ENCODE measurements at places on chromosomes 1 and 21.

DNA sequence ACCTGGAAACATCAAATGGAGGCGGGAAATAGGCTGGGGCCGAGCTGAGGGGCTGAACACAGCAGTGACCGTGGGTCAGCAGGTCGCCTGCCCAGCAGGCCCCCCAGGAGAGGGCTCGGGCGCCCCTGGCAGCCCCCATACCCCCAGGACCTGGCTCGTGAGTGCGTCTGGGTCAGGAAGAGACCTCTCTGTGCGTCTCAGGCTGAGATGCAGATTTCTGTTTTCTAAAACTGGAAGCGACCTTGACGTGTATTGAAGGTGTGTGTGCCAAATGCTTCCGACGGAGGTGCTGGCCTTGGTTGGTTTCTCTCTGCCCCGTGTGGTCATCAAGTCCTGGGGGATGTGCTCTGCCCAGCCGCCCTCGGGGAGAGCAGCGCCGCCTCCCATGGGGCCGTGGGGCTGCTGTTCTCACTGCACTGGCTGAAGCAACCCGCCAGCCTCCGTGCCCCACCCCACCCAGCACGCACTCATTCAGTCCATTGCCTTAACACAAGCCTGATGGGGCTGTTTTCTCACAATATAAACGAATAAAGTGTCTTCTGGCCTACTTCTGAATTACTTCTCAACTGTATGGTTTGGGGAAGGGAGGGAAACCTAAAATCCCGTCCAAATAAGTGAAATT, 7.4 kb downstream of the PEX10 start:
- no peak for DNase-seq

DNA sequence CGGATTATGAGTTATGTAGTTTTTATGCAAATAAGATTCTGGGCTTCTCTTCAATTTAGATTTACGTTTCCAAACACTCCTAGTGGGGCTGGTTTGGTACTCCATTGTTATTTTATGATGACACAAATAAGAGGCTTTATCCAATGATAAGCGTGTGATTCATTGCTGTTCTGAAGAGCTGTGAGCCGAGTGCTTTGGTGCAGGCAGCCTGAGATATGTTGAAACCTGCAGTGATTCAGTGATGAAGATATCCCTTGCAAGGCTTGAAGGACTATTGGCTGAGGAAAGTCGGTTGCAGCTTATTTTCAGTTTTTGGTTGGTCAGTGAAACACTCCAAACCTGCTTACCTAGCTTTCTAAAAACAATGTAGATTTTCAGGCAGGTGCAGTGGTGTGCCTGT, 112.2 kb downstream of the RYR2 start:
- no peak for DNase-seq

DNA sequence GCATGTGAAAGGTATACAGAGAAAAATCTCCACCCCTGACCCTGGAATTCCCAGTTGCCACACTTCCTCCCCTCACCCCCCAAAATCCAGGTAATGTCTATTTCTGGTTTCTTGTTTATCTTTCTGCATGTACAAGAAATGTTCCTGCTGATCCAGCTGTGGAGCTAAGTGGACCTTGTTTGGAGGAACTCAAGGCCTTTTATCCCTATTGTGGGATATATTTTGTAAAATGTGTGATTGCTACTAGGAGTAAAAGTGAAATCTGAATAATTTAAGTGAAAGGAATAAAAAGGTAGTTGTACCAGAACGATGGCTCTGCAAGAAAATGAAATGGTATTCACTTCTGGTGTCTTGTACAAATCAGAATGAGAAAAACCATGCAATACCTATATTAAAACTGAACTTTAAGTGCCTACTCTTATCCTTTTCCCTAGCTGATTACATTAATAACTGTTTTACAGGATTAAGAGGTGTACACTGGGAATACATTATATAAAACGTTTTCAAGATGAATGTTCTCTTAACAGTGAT, 3.0 kb downstream of the SPEN start:
- no peak for DNase-seq

DNA sequence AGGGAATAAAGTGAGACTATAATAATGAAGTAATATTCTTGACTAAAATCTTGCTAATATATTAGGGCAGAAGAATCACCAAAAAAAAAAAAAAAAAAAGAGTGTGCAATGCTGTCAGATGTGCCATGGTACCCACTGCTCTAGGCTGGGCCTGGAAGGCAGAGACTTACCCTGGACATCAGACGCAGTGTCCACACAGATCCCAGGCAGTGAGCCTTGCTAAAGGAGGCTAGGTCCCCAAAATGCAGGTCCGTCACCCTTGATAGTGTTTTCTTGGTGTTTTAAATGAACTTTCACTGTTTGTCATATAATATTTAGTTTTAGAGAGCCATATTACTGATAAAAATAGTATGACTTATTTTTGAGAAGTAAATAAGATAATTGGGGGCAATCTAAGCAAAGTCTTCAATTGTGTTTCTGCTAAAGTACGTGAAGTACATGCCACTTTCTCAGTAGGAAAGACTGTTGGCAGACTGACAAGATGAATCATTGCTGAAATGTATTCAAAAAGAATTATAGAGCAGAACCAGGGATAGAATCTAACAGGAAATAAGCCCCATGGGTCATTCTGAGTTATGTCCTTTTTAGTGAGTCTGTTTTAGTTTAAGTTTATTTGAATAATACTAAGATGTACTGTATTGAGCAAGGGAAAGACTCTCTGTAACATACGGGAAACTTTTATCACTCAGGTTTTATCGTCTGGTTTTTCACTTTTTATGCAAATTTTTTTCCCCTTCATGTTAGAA, 74.6 kb upstream of the PDC start:
- DNase-seq = no peak

DNA sequence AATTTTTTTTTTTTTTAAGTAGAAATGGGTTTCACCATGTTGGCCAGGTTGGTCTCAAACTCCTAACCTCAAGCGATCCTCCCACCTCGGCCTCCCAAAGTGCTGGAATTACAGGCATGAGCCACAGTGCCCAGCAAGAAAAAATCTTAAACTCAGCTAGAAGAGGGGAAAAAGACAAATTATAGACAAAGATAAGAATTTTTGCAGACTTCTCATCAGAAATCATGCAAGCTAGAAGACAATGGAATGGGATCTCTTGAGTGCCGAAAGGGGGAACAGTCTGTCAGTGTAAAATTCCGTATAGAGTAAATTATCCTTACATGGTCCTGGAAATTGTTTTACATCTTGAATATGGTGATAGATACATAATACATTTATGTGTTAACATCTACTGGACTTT, 294.4 kb downstream of the CAMTA1 start:
- no peak for DNase-seq

GRCh38 chr21:37266515-37267221, 466 bp downstream of the VPS26C start:
- no peak for DNase-seq
